CD4-positive, alpha-beta T cell treated with Interleukin-6 for 4 hours (primary cell): ENCODE measurements at places on chromosomes 12 and 14.
A peak's percentile ranks its signal among the peaks of the same experiment; 100 is the strongest.

DNA sequence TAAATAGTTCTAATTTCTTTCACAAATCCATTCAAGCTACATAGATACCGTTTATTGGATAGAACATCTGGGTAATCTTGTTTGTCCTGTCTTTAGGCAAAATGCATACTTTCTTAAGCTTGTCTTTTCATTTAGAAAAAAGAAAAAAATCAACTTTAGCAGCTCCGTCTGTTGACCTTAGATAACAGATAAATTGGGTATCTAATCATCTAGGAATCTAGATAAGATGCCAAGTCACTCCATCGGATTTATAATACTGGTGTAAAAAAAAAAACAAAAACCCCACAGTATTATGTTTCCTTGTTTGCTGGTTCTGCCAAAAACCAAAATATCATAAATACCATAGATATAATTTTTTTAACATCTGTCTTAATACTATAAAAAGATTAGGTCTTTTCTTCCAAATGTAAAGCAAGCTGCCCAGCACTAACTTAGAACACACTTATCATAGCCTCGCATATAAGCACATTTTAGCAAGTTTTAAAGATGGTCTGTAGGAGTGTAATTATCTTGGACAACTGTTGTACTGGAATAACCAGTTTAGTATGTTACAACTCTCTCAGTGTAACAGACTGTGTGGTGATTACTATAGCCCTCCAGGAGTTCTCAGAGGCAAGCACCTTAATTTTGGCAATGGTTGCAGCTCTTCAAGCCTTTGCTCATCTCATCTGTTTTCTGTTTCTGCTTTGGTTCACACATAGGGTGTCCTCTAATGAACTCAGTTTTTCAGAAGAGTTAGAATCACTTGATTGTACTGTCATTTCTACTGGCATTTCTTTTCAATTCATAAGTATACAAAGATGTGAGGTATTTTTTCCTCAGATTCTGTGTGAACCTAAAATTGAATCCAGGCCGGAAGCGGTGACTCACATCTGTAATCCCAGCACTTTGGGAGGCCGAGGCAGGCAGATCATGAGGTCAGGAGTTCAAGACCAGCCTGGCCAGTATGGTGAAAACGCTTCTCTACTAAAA is 83.1 kb downstream of the ANO6 start:
- DNase-seq, result no peak

- DNase-seq, result no peak
These were observed 81.9 kb upstream of the PELI2 start for GRCh38 chr14:56036353-56036752.

GRCh38 chr12:93742110-93742934 is 65.1 kb downstream of the CRADD start:
- DNase-seq, result peak; percentile 63

DNA sequence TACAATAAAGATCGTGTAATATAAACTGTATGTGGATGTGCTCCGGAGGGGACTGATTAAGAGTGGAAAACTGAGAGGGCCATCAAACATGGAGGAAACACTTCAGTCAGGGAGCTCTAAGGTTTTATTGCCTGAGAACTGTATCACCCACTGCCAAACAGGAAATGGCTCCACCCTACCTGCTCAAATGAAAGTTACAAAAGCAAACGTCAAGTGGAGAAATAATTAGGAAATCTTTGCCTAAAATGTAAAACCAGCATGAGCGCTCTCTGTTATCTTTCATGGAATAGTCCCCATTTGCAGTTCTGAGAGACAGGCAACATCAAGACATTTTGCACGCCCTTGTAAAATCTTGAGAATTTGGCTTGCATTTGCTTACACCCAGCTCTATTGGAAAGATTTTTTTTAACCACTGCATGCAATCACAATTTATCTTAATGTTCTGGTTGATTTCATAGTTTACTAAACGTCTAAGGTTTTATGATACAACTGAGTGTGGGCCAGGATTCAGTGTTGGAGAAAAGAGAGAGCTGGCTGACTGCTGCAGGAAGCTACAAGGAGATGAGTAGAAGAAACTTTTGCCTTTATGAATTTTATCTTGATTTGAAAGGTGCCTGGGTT is 344.0 kb upstream of the PRICKLE1 start:
- DNase-seq, result no peak

DNA sequence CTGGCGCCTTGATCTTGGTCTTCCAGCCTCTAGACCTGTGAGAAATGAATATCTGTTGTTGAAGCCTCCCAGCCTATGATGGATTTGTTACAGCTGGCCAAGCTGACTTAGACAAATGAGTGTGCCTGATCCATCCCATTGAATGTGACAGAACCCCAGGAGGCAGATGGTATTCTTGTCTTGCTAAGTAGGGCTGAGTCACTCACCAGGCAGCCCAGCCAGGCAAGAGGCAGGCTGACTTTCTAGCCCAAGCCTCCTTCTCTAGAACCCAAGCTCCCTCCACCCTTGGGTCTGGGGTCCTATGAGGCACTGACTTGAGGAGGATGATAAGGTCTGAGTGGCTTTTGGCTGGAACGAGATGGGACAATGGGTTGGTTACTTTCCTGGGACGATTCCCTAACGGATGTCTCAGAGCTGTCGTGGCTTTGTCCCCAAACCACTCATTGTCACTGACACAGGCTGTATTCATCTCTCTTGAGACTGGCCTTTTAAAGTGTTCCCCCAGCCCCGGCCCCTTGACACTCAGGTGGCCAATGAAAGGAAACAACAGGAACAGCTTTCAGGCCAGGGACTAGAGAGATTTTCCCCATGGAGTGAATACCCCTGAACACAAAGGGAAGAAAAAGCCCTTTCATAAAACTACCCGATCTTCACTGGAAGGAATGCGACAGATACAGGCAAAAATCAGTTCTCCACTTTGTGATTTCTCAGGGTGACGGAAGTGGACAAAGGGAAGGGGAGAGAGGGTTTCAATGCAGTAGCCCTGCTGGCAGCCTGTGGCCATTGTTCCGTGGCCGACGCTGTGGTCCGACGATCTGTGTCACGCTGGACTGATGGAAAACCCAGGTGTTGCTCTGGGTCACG is 264.2 kb downstream of the AACS start:
- DNase-seq, result no peak

DNA sequence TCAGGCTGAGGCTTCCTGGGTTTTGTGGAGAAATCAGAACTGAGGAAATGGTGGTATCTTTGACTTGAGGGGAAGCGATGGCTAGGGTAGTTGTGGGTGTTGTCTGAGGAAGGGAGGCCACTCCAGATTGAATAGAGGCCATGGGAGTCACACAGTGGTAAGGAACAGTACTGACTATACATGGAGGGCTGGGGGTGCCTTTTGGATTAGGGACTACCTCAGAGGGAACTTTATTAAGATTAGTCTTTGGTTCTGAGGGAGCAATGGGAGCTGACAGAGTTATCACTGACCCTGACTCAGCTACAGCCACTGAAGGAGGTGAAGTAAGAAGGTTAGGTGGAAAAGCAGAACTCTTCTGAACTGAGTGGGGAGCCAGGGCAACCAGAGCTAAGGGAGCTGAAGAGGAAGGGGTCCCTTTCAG is 4.4 kb downstream of the NACA start:
- no peak for DNase-seq

- no peak for DNase-seq
These were observed 172.6 kb downstream of the CPNE8 start for GRCh38 chr12:38732761-38733160.

DNA sequence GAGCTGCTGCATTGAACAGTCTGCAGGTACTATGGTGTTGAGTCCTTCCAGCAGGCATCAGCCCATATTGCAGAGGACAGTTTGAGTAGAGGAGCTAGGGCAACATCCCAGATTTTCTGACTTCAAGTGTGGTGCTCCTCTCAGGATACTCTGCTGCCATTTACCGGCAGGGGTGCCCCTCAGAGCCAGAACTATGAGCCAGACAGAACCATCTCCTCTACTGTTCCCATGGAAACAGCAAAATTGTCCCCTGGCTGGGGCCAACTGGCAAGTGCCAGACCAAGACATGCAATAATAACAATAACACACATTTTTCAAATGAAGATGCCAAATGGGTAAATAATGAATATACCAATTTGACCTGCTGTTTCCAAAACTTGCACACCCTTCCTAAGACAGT is 102.9 kb downstream of the ADCK1 start:
- no peak for DNase-seq

DNA sequence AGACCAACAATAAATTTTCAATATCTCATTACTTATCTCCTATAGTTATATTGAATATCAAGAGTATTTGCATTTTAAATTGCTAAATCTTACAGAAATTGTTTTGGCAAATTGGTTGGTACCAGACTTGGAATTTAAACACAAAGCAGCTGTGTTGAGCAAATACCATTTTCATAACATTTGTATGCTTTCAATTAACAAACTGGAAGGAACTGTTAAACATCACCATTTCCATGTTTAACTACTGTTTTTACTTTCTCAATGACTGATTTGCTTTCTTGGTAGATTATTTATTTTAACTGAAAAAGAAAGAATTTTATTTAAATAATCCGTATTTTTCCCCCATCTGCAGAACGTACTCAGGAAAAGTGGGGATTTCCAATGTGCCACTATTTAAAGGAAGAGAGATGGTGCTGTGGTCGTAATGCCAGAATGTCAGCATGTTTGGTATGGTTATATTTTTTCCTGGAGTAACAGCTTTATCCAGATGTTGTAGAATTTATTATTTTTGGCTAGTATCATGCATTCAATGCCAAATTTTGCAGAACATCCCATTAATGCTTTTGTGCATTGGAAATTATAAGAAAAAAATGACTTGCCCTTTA is 72.3 kb downstream of the METTL25 start:
- no peak for DNase-seq

DNA sequence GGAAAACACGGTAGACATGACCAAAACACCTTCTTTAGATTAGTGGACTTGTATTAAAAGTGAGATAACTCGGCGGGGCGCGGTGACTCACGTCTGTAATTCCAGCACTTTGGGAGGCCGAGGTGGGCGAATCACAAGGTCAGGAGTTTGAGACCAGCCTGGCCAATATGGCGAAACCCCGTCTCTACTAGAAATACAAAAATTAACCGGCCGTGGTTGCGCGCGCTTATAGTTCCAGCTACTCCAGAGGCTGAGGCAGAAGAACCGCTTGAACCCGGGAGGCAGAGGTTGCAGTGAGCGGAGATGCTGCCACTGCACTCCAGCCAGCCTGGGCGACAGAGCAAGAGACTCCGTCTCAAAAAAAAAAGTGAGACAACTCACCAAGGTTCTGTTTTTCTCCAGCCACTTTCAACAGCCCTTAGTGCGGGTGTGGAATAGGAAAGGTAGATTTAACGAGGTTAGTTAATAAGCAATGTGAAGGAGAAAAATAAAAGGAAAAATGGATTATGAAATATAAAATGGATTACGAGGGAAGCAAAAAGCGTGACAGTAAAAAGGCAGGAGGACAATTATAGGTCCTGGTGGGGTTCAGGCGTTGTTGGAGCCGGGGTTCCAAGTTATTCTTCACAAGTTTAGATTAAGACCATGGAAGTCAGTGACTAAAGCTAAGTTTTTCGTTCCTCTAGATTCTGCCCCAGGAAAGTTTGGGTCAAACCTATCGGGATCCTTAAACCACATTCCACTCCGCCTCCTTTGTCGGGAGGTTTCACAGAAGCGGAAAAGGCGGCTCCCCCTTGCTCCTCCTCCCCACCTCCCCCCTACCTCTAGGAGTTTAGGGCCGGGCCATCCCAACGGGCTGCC is 534 bp downstream of the PPP2R3C start:
- DNase-seq, result peak; percentile 7

- DNase-seq, result no peak
These were observed 18.4 kb downstream of the FGD6 start for GRCh38 chr12:95198914-95199313.

DNA sequence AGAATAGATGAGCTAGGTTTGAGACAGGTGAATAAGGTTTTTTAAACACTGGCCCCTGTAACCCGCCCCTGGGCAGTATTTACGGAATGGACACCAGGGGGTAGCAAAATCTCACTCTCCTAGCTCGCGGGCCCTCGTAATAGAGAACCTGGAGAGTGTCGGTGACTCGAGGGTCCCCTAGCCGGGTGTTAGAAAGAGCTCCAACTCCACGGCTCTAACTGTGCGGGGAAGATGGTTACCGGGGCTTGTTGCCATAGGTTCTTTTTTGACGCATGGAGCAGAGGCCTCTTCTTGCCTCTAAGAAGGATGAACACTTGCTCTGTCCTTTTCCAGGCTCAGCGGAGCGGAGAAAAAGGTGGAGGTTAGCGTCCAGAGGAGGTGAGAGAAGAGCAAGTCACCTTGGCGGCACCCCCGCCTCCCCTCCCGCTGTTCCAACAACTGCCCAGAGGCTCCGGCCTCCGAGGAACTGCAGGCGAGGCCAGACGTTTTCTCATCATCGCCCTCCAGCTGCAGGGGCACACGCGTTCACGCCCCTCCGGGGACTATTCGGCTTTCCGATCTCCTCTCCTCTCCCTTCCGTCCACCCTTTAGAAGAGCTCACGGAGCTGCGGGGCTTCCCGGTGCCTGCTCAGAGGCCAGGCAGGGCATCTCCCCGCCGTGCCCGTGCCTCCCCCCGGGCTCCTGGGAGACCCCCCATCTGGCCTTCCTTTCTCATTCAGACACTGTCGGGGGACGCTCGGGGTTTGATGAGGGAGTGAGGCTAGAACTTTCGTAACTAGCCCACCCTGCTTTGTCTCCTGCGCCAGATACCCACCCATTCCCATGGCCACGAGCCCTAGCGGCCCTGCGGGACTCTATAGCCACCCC is 1.4 kb upstream of the ARHGEF40 start:
- DNase-seq, result peak; percentile 67

DNA sequence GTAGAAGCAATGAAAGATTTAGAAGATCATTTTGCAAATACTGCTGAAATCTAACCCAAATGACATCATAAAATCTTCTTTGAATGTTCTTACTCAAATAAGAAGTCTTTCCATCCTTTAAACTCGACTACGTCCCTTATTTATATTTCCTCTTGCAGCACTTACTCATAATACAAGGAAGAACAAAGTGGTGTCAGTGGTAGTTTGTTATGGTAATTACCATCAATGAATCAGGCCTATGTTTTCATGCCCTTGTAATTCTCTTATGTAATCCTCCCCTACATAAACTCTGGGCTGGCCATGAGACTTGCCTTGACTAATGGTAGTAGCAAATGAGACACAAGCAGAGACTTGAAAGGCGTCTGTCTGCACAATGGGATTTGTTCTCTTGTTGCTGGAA is 17.0 kb downstream of the EEA1 start:
- no peak for DNase-seq

DNA sequence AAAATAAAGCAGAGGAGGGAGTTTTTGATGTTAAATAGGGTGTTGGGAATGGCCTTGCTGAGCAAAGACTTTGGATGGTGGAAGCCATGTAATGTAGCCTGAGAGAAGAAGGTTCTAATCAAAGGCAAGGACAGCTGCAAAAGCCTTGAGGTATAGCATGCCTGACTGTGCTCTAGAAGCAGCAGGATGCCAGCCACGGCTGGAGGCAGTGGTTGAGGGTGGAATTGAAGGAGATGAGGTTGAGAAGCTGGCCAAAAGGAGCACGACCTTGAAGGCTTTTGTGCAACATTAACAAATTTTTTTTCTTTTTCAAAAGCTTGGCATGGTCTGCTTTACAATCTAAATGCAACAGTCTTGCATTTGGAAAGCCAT is 42.3 kb upstream of the CSRP2 start:
- no peak for DNase-seq

- peak; percentile 18 for DNase-seq
These were observed 15.0 kb upstream of the ORAI1 start for GRCh38 chr12:121611306-121611705.

GRCh38 chr14:76929927-76930326 is 98.6 kb downstream of the IRF2BPL start:
- peak; percentile 77 for DNase-seq

- DNase-seq, result peak; percentile 26
These were observed 24.3 kb upstream of the PCNX1 start for GRCh38 chr14:70882776-70883492.

- DNase-seq, result no peak
These were observed 1.9 kb downstream of the PLEKHG3 start for GRCh38 chr14:64706119-64706592.
